Omental fat pad (tissue), 4 donors: ENCODE measurements at places on chromosomes 13 and 19. TPM values are rescaled to one million over a fixed set of nuclear protein-coding genes. Genes with fewer than 3 reads are reported as not detected.

- DNase-seq = no peak
Measured at GRCh38 chr19:40348961-40349507, 539 bp downstream of the PLD3 start.

CEACAM16 gene
- total RNA-seq = not detected

LGI4 gene
- 6.2 TPM for total RNA-seq

DNA sequence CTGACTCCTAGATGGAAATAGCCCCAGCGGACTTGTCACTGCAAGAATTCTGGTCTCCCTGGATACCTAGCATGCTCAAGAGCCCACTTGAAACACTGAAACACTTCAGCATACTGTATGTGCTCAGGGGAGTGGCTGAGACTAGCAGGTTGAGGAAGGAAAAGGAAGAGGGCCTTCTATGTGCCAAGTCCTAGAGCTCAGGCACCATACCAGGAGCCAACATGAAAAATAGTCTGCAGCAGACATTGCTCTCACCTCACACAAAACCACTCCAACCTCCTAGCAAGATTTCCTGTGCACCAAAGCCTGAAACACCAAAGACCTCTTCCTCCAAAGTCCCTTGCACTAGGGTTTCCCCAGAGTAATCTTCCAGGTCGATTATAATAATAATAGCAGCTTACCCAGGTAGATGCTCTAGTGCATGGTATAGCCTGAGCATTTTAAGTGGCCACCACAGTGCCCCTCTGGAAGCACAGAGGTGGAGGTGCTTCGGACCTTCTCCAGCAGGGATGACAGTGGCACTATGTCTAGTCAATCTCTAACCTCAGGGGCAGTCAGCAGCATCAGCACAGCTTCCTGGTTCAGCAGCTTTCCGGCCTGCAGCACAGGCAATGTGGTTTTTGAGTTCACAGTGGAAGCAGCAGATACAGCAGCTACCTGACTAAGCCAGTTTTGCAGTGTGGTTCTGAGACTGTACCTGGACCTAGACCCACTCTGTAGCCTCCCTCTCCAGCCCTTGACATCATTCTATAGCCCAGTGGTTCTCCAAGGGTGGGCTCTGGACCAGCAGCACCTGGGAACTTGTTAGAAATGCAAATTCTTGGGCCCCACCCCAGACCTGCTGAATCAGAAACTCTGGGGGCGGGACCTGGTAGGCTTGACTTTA lies 45.6 kb upstream of the UBE2L5 start:
- DNase-seq = no peak

DNA sequence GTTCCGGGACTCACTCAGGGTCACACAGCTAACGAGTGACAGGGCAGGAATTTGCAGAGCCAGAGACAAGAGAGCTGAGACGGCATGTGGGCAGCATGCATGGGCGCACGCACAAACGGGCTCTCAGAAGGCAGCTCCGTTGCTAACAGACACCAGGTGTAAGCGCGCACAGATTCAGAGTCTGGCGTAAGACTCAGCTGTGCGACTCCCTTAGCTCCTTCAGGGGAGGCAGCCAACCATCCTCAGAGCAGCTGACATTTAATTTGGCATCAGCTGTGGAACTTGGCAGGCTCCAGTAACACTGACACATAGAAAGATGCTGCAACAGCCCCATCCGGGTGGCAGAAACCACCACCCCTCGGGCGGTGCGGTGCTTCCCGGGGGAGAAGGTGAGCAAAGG lies 7.5 kb upstream of the TM6SF2 start:
- no peak for DNase-seq
